Small intestine (tissue), 16 donors: ENCODE measurements at places on chromosomes 1 and 21.
A peak's percentile ranks its signal among the peaks of the same experiment; 100 is the strongest.

DNA sequence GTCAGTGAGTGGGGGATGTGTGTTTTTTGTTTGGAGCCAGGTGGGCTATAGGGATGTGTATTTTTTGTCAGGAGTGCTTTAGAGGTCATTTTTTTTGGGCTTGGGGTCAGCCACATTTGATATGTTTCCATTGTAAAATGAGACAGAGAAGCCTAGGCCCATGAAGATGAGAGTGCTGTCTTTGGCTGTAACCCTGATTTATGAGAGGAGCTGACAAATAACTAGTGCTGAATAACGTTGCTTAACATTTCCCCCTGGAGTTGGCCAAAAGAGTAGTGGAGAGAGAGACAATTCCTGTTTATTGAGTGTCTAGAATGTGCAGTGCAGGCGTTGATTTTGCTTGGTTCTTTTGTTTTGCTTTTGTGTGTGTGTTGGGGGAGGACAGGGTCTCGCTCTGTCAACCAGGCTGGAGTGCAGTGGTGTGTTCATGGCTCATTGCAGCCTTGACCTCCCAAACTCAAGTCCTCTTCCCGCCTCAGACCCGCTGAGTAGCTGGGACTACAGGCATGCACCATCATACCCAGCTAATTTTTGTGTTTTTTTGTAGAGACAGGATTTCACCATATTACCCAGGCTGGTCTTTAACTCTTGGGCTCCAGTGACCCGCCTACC is 64.7 kb downstream of the S1PR1 start:
- no peak for DNase-seq

DNA sequence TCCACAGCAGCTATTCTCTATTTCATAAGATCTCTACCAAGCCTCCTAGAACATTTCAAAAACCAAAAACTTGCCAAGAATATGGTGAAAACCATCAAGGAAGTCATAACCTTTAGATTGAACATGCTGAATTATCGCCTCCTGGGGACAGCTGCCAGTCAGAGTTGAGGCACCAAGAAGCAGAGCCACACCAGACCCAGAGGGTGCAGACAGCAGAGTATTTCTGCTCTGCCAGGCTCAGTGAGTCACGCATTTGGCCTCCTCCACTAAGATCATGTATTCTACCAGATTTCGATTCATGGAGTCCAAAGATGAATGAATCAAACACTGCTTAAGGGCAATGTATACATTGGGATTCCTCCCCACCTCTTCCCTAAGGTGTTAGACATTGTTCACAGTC is 2.1 kb downstream of the F3 start:
- peak; percentile 68 for DNase-seq

DNA sequence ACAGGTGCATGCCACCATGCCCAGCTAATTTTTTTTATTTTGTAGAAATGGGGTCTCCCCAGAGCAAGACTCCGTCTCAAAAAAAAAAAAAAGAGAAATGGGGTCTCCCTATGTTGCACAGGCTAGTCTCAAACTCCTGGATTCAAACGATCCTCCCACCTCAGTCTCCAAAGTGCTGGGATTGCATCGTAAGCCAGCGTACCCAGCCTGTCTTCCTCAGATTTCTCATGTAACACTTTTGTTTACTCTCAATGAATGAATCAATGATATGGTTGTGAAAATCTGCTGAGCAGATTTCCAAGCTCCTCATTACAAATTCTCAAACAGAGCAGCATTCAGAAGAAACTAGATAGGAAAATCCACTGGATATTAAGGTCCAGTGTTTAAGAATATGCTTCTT is 6.6 kb downstream of the CMPK1 start:
- DNase-seq = no peak

DNA sequence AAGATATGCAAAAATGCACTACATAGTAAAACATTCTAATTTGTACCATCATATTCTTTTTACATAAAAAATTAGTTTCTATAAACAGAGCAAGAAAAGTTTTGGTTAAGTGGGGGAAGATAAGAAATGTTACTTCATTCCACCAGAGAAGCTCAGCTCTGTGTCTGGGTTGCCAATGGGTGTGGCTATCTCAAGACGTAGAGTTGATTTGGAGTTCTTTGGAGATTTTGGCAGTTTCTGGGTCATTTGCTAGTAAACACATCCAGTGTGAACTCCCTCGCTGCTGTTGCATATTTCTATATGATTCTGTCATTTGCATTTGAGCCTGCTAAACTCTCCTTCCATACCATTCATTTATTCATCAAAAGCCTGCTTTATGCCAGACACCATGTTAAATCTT is 7.2 kb downstream of the RGL1 start:
- no peak for DNase-seq

- peak; percentile 84 for DNase-seq
These were observed 529 bp downstream of the MPZL1 start for GRCh38 chr1:167722152-167722869.

GRCh38 chr1:73674945-73675561 is 522.9 kb downstream of the LRRIQ3 start:
- peak; percentile 18 for DNase-seq

GRCh38 chr1:77768006-77768405 is 8.4 kb upstream of the USP33 start:
- DNase-seq = no peak

- no peak for DNase-seq
These were observed 591.8 kb downstream of the ADGRL2 start for GRCh38 chr1:82392513-82392912.

DNA sequence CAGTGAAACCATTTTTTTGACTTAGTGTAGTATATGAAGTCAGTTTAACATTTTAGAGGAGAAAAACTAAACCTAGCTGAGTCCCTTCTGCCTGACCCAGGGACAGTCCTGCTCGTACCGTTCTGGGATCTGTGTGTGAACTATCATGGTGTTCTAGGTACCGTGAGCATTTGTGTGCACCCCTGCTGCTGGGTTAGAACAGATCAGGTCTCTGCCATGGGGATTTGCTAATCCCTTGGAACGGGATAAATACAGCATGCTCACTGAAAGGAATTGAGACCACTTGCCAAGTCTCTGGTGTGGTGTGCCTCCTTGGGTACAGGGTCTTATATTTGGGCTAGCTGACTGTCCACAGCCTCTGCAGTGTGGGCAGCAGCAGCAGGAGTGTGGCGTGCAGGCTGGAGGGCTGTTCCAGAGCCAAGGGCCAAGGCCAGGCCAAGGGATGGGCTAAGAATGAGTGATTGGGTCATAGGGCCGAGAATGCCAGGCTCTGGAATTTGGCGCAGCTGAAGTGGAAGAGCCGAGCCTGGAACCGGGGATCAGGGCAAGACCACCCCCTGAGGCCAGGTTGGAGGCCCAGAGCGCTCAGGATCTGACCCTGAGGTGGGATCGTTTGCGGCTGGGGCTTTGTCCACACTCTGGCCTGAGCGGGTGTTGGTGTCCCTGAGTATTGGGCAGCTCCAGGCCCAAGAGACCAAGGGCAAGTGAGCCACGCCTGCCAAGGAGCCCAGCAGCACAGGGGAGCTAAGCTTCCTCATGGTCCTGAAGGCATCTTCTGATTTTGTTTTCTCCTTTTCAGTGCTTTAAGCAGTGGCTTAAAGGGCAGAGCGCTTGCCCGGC is 66.3 kb downstream of the VPS26C start:
- no peak for DNase-seq

GRCh38 chr1:10694633-10695627 is 101.5 kb downstream of the CASZ1 start:
- DNase-seq = peak; percentile 94

DNA sequence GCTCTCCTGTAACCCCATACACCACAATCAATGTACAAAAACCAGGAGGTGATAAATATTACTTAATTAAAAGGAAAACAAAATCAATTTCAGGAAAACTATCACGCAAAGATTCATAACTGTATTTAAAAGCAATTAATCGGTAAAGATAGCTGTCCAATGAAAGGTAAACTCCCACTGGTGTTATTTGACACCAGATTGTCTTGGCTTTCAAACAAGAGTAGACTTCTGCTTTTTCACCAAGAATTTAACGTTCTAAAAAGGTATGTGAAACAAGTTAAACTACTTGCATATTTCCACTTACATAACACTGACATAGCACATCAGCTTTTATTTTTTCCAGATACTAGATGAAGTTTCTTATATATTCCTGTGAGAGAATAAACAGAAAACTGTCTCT is 3.5 kb downstream of the PLPP3 start:
- DNase-seq = no peak

DNA sequence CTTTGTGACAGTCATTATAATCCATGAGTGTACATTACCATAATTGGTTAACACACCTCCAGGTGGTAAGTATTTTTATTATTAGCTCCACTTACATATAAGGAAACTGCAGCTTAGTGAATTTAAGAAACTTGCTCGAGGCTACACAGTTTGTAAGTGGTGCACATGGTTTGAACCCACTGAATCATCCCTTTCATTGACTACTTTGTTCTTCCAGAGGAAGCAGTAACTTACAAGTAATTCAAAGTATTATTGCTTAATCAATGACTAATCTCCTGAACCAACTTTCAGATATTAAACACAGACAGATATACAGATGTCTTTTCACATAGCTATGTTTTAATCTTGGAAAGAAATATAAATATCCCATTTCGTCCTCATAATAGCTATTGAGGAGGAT is 18.7 kb upstream of the CLDN8 start:
- peak; percentile 20 for DNase-seq

DNA sequence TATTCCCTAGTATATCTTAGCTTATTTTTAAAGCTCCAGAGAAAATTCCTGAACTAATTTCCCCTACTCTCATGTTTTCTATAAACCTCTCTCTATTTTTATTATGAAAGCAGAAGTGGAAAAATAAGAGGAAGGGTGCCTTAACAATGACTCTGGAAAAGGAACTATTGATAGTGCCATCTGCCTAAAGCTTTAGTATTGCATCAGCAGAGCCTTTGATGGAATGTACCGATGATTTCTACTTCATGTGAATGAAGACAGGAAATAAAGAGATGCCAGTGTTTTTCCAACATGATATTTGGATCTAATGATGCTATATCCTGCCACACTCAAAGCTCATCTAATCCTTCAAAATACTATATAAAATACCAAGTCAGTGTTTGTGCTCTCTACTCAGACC is 35.1 kb downstream of the TNFSF18 start:
- DNase-seq = no peak

DNA sequence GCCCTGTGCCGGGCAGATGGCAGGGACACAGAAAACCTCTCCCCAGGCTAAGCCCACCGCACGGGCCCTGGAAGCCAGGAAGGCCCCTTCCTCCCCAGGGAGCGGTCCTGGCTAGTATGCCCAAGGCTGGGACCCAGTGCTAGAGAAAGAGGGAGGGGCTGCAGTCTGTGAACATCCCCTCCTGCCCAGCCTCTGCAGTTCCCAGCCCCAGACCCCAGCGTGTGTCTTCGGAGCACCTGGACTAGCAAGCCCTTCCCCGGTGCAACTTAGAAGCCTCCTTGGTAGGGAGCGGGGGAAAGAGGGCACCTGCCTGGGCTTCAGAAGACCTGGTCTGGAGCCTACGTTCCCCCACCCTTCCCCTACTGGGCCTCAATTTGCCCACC is 2.1 kb downstream of the PLEKHG5 start:
- DNase-seq = no peak

DNA sequence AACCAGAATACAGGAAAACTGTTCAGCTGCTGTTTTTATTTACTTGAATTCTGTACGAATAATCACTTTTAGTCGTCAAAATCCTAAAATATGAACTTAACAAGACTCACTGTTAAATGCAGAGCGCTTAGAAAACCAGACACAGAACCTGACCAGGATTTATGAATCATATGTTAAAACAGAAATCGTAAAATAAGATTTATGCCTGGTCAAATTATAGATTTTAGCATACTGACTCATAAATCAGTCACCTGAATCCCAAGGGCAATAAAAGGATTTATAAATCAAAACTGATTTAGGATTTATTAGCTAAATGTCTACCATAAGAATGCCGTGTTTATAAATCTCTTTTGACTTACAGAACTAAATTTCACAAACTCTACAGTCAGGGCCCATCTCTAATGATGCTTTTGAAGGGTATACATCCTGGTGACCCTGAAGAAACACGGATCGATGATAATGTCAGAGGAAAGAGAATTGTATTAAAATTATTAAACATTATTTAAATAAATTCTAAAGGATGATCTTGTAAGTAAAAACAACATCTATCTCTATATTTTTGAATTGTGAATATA is 28.8 kb downstream of the CYYR1 start:
- no peak for DNase-seq

GRCh38 chr1:34166625-34167361 is 1.8 kb upstream of the CSMD2 start:
- DNase-seq = no peak

DNA sequence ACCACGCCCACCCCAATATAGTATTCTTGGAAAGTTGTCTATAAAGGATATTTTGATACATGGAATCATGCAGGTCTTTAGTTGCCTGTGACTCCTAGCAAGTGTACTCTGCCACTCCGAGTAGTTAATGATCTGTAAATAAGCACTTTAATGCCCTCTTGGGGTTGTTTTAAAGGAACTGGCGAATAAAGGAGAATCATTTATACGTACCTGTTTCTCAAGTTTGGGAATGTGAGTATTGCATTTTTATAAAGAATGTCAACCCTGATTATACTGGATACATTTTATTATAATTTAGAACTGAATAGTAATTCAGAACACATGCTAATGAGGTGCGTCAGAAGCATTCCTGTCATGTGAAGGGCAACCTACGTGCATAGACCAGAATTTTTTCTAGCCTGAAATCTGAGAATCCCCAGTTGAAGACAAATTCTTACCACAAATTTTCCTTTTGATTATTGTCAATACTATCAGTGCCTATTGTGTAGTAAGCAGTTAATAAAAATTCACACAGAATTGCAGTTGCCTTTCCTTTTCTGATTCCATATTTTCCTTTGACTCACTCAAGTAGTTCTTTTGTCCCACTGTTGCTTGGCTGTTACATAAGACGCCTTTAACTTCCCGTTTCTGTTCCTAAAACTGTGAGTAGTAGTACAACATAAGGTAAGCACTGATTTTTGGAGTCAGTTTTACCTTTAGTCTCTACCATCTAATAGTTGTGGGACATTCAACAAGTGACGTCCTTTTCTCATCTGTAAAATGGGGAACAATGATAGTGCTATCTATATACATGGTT is 5.1 kb downstream of the AHCYL1 start:
- DNase-seq = no peak

- peak; percentile 57 for DNase-seq
These were observed 64.0 kb downstream of the SLC19A1 start for GRCh38 chr21:45478115-45478801.

- DNase-seq = no peak
These were observed 15.4 kb downstream of the TIE1 start for GRCh38 chr1:43315963-43316737.

DNA sequence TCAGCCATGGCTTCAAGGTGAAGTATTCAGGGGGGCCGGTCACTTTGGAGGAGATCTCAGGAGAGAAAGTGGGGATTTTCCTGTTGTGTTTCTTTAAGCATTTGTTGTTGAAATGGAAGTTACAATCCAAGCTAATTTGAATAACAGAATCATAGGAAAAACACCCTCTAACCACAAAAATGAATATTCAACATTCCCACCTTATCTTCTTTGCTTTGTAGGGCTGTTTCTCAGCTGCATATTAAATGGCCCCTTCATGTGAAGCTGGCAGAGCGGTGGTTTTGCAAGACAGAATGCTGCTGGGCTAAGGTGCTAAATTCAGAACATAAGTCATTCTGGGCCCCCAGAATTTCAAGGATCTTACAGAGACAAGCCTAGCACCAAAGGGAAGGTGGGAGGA is 279.0 kb downstream of the RRAGC start:
- DNase-seq = no peak

GRCh38 chr1:85571828-85572227 is 8.7 kb upstream of the CCN1 start:
- DNase-seq = no peak
